ENCODE measurements at places on chromosomes 6 and 20. TPM values are rescaled to one million over a fixed set of nuclear protein-coding genes. Genes with fewer than 3 reads are reported as not detected.

Gene RWDD1
- total RNA-seq: 31.5 TPM

Gene REM1
- 1.7 TPM for total RNA-seq

Gene ECT2L
- total RNA-seq: under 0.01 TPM

Gene LINC00237
- total RNA-seq: not detected

Gene KIZ
- total RNA-seq: 12.0 TPM

Measured in aortic smooth muscle cell (primary cell).